ENCODE measurements at places on chromosomes 6 and 20. TPM values are rescaled to one million over a fixed set of nuclear protein-coding genes. Genes with fewer than 3 reads are reported as not detected.
A peak's percentile ranks its signal among the peaks of the same experiment; 100 is the strongest.

LGSN gene
- total RNA-seq, result not detected

LRRN4 gene
- not detected for total RNA-seq

DNAAF9 gene
- total RNA-seq, result 16.7 TPM

- no peak for DNase-seq
Measured at GRCh38 chr6:37036146-37036545, 30.7 kb downstream of the FGD2 start.

DNA sequence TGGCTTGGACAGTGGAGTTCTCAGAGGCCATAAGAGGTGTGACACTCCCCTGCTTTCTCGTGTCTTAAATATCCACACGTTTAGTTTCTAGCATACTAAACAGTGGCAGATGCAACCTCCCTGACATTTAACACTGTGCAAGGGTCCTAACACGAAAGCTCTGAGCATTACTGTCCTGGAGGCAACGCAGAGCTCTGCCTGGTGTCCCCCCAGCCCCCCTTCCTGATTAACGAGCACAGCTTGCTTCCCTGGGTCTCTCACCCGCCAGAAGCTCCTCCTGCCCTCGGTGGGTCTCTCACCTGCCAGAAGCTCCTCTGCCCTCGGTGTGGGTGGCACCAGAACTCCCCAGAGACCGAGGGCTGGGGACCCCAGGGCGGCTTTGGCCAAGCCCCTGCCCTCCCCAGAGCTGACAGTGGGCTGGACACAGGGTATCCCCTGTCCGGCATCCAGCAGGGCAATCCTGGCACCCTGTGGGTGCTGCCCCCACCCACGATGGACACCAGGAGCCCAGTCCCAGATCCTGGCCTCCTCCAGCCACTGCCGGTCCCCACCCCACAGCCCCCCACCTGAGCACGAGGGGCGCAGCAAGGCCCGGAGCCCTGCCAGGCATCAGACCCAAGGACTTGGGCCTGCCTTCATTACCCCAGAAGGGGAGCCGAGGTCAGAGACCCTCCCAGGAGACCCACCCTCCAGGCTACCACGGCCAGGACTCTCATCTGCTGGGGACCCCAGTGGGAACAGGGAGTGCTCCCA is 12.4 kb upstream of the KCNQ2 start:
- DNase-seq, result no peak

DNA sequence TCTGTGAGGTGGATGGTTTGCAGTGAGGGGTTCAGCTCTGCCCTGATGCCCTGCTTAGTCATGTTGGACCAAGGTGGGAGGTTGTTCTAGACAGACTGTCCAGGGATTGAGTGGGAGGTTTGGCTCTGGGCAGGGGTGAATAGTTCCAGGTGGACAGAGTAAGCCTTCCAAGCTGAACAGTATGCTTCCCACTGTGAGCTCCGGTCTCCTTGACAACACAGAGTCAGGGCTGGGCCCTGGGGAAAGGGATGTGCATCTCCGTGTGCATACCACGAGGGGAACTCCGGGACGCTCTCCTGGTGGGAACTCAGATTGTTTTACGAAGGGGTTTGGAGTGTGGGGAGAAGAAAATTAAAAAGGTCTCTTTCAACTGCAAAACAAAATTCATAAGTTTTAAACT is 174.7 kb downstream of the DHX35 start:
- no peak for DNase-seq

DNA sequence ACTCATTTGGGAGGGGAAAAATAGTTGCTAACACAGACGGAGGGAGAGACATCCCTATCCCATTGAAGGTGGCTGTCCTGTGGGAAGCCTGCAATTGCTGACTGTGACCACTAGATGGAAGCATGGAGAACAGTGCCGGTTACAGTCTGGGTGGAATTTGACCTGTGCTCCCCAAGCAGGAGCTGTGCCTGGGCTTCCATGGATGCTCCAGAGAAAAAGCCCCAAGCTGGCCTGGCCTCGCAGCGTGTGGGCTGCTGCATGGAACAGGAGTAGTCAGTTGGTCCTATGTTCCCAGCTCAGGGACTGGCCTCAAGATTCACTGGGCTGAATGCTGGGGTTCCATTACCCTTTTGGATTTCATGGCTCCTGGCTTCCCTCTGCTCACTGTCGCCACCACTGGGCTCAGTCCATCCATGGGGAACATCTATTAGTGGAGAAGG is 116.3 kb upstream of the CHD6 start:
- peak; percentile 37 for DNase-seq

DNA sequence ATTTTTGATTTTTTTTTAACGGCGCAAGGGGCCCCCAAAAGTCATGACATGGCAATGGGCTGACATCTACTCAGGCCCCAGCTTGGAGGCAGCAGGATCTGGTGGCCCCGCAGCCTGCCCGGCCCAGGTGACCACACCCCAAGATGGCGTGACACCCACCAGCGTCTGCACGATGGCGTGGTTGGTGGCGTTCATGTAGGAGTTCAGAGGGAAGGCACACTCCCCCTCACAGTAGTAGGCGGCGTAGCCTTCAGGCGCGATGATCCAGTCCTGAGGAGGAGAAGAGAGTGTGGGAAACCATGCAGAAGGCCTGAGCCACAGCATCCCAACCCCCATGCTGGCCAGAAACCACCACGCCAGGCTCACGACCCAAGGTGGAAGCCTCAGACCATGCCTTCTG is 93.4 kb downstream of the BMP7 start:
- no peak for DNase-seq

DNA sequence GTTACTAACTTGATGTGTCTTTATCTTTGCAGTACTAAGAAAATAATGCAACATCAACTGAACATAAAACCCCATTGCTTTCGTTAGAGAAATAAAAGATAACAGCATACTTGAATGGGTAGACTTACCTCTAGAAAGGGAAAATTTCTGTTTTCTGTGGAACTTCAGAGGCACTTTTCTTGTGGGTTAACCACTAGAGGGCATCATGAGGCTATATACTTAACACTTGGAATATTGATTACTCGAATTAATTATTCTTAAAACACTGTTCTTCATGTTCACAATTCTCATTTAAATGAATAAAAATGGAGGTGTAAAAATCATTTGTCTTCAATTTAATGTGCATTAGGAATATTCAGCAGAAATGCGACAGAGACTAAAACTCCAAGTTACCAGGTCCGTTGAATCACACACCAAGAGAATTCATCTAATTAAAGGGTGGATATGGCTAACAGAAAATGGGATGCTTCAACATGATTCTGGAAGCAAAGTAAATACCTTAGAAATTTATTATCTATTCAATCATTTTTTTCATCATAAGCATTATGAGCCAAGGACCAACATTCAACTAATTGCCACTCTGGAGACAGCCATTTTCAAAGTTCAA is 330.8 kb upstream of the PREP start:
- peak; percentile 13 for DNase-seq

- DNase-seq, result no peak
Measured at GRCh38 chr6:163122365-163122764, 292.2 kb upstream of the QKI start.

DNA sequence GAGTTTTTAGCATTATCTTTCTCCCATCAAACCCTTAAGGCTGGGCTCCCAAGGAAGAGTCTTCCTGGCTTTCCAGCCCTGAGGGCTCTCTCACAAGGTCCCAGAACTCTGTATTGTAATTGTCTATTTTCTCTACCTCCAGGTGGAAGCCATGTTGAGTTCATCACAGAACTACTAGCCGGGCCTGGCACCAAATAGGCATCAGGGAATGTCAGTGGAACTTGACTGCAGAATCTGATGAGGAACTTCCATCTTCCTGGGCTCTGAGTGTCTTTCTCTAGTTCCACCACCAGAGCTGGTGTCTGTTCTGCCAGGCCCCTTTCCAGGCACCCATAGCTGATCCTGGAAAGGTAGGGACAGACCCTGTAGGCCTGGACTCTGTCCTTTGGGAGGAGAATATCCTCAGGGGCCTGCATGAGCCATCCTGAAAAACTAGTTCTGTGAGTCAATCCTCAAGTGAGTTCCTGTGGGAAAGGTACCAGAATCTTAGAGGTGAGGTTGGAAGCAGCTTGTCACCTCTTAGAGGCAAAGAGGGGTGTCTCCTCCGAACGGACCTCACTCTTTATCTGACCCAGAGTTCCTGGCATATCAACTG is 11.1 kb upstream of the TOP1 start:
- DNase-seq, result no peak

DNA sequence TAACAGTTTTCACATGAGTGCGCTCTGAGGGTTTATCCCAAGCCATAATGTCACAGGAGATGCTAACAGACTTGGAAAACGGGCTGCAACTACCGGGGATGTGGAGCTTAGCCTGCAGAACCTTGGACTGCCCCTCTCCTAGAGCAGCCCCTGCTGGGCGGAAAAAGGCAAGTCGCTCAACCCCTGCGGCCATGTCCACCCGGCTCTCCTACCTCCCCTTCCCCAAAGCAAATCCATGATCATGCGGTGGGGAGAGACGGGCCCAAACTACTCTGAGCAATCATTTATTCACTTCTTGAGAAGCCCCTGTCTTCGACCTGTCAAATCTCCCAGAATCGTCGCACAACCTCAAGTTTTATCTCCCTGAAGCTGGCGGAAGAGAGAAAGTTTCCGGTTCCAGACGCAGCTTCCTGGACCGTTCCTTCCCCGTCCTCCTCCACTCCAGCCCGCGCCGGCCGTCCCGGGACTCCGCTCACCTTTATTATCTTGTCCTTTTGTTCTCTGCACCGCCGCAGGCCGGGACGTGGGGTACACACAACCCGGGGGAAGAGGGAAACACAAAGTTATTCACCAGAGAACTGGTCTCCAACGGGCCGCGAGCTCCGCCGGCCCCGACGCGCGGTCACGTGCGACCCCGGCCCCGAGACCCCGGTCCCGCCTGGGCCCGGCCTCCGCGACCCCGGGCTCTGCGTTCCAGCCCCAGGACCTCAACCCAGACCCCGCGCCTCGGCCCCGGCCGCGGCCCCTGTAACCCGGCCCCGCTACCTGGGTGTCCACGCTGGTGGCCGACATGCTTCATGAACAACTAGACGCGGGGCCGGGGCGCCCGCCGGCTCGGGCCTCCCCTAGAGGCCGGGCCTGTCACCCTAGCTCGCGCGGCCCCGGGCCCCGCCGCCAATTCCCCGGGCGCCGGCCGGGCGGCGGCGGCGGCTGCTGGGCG is 560 bp downstream of the YTHDF1 start:
- peak; percentile 66 for DNase-seq

DNA sequence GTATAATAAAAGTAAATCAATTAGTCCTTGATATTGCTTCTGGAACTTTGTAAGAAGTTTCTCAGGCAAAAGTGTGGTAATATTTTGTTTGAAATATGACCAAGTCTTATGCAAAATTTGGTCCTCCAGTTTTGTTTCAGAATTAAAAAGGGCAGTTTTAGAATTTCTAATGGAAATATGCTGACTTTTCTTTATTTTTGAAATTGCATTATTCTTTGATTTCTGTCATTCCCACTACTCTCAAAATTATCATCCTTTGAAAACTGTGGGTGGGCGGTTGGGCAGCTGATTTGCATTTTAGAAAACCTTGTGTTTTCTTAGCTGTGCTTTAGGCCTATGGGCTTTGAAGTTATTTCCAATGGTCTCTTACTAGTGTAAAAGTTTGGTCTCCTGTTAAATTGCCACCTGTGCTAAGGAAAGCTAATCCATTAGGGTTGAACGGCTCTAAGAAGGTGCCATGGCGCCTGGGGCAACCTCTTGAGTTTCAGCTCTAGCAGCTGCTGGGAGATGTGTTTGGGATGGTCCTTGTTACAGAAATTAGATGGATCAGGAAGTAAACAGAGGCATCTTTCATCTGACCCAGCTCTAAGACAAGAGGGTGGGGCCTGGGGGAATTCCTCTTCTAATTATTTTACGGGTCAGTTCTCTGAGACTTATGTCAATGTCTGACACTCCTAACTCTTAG is 880.8 kb upstream of the SLC35B3 start:
- DNase-seq, result no peak

DNA sequence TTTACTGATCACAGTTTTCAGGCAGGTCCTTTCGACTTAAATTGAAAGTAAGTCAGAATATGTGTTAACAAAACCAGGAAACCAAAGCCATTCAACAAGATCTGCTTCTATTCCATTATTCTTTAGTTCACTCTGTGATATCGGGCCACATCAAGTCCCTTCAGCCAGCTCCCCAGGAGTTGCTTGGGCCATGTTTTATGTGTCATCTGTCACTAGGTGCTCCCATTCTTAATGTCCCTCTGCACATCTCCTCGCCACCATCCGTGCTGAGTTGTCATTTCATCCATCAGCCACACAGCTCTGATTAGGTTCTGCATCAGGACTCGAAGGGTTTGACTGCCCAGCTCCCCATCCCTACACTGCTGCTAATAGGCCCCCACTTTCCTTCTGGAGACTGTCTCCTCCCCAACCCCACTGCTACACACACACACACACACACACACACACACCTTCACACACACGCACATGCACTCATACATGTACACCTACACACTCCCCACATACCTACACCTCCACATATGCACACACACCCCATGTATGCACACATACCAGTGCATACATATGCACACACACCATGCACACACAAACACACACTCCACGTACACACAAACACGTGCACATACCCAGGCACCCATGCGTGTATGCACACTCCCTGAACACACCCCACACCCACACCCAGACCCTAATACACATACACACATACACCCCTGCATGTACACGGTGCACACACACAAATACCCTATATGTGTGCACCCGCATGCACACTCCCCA is 143.3 kb upstream of the GMDS start:
- DNase-seq, result no peak

- DNase-seq, result no peak
Measured at GRCh38 chr6:11423072-11423471, 114.5 kb upstream of the TMEM170B start.

GRCh38 chr20:58634521-58635278 is 16.4 kb upstream of the STX16 start:
- DNase-seq, result peak; percentile 79

GRCh38 chr20:24445510-24446170 is 23.8 kb upstream of the SYNDIG1 start:
- DNase-seq, result no peak

DNA sequence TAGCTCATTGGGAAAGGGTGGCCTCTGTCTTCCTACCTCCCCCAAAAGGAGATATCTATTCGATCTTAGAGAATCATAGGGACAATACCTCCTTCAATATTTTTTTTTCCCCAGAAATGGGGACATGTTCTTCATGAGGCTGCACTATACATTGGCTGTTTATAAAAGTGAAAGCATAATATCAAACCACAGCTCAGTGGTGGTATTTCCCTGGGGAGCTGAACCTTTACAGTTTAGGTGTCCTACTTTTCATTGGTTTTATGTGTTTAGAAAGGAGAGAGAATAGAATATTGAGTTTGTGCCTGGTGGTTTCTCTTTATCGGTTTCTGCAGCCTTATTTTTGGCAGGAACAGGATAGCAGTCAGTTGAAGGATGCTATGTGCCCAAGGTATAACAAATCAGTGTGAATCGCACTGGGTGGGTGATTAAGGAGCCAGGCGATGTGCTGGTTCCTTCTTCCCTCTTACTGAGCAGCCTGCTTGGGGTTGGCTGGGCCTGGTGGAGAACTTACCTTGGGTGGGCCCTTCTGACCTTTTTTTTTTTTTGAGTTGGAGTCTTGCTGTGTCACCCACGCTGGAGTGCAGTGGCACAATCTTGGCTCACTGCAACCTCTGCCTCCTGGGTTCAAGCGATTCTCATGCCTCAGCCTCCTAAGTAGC is 25.2 kb downstream of the UST start:
- DNase-seq, result no peak

DNA sequence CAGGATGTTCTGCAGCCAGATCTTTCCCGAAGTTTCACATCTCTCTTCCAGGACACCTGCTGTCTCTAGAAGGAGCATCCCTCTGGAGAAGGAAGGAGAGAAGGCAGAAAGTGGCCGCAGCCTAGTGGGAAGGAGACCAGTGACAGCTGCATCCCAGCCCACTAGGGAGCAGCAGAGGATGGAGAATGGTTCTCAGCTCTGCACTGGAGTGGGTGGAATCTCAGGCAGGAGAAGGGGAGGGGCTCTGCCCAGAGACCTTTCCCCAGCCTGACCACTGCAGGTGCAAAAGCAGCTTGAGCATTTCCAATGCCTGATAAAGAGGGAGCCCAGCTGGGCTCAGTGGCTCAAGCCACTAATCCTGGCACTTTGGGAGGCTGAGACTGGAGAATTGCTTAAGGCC is 32.3 kb downstream of the NCR2 start:
- DNase-seq, result peak; percentile 62
